Right atrium auricular region (tissue), 2 donors: ENCODE measurements at places on chromosomes 13 and 19. TPM values are rescaled to one million over a fixed set of nuclear protein-coding genes. Genes with fewer than 3 reads are reported as not detected.

GRCh38 chr13:86608701-86609100, 809.5 kb upstream of the SLITRK6 start:
- no peaks in the 10 kb centered on the region for H3K27me3 ChIP-seq
- no peak overlapping the region for H3K27ac ChIP-seq
- H3K36me3 ChIP-seq, result no peaks in the 10 kb centered on the region
- H3K4me1 ChIP-seq, result no peaks in the 10 kb centered on the region
- no peak for DNase-seq

GRCh38 chr13:26678796-26679195, 81.8 kb downstream of the GPR12 start:
- no peaks in the 10 kb centered on the region for H3K4me1 ChIP-seq
- no peak overlapping the region for H3K27ac ChIP-seq
- H3K27me3 ChIP-seq, result no peaks in the 10 kb centered on the region

GRCh38 chr13:99267927-99268326, 9.7 kb upstream of the GPR18 start:
- H3K27me3 ChIP-seq, result no peaks in the 10 kb centered on the region
- no peak overlapping the region for H3K27ac ChIP-seq
- H3K4me3 ChIP-seq, result no peak overlapping the region
- H3K4me1 ChIP-seq, result no peaks in the 10 kb centered on the region
- H3K36me3 ChIP-seq, result no peaks in the 10 kb centered on the region

DNA sequence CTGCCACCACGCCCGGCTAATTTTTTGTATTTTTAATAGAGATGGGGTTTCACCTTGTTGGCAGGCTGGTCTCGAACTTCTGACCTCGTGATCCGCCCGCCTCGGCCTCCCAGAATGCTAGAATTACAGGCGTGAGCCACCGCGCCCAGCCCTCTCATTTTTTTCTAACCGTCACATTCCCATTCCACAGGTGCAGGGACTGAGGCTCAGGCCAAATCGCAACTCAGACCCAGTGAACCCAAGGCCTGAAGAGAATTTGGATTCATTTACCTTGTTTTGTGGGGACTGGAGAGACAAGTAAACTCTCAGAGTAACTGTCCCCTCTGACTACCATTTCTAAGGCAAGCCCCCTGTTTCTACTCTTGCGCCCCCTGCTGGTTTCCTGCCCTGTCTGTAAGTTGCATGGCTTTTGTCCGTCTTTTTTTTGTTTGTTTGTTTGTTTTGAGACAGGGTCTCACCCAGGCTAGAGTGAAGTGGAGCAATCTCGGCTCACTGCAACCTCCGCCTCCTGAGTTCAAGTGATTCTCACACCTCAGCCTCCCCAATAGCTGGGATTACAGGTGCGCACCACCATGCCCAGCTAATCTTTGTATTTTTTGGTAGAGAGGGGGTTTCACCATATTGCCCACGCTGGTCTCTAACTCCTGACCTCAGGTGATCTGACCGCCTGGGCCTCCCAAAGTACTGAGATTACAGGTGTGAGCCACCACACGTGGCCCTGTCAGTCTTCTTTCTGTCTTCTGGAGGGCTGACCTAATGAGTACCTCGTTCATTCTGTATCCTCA, 2.3 kb upstream of the STRN4 start:
- peaks cover 20% of the 10 kb centered on the region for H3K36me3 ChIP-seq
- peaks cover 30% of the 10 kb centered on the region for H3K4me1 ChIP-seq
- no peaks in the 10 kb centered on the region for H3K27me3 ChIP-seq
- no peak overlapping the region for H3K4me3 ChIP-seq
- no peak for DNase-seq

DNA sequence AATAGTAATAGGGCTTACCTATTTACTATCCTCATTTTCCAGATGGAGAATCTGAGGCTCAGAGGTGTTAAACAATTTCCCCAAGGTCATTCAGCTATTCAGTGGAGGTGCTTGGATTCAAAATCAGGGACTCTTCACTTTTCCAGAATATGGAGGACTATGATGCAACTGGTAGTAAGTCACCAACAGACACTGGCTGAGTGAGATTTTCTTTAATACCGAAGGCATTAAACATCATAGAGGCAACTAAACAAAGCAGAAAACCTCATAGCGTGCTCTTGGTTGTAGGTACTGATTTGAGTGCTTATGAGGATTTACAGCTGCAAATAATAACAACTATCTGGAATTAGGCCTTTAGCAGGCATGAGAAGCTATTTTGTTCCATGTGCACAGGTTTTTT, 134.4 kb downstream of the DLEU7 start:
- peaks cover 24% of the 10 kb centered on the region for H3K4me1 ChIP-seq
- DNase-seq, result no peak
- H3K4me3 ChIP-seq, result no peak overlapping the region
- no peak overlapping the region for H3K27ac ChIP-seq
- no peaks in the 10 kb centered on the region for H3K36me3 ChIP-seq
- no peaks in the 10 kb centered on the region for H3K27me3 ChIP-seq

GRCh38 chr19:45791744-45792469, 738 bp downstream of the DMWD start:
- no peaks in the 10 kb centered on the region for H3K4me1 ChIP-seq
- peak overlapping the region; percentile 71 for H3K27ac ChIP-seq
- DNase-seq, result no peak
- peak overlapping the region; percentile 79 for H3K4me3 ChIP-seq

GRCh38 chr13:110455941-110456340, 105.6 kb downstream of the RAB20 start:
- peaks cover 81% of the 10 kb centered on the region for H3K36me3 ChIP-seq
- no peak overlapping the region for H3K4me3 ChIP-seq
- no peaks in the 10 kb centered on the region for H3K4me1 ChIP-seq
- no peak overlapping the region for H3K27ac ChIP-seq
- peak; percentile 85 for DNase-seq

GRCh38 chr19:57438925-57439324, 3.8 kb downstream of the ZNF749 start:
- H3K27me3 ChIP-seq, result no peaks in the 10 kb centered on the region
- DNase-seq, result no peak
- H3K36me3 ChIP-seq, result peaks cover 1% of the 10 kb centered on the region

- no peaks in the 10 kb centered on the region for H3K27me3 ChIP-seq
- H3K27ac ChIP-seq, result peak overlapping the region; percentile 99
- no peaks in the 10 kb centered on the region for H3K36me3 ChIP-seq
- H3K4me3 ChIP-seq, result peak overlapping the region; percentile 95
Observed at GRCh38 chr19:13153569-13154240, 3.5 kb downstream of the IER2 start.

GRCh38 chr13:26075498-26075897, 23.7 kb upstream of the SHISA2 start:
- no peak for DNase-seq
- H3K36me3 ChIP-seq, result no peaks in the 10 kb centered on the region
- H3K27me3 ChIP-seq, result no peaks in the 10 kb centered on the region

DNA sequence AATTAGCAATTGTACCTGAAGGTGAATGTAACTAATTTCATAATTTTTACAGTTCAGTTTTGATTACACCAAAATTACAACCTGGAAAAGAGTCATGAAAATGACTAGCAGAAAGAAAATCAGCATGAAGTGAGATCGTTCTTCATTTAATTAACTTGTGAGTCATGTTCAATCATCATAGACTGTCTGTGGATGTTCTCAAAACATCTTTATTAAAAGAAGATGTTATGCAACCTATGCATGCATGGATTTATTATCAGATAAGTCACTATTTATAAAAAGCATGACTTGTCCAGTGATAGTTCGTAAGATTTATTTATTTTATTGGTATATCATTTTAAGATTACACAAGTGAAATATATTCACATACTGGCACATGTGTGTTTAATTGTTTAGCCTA, 245.9 kb downstream of the ITGBL1 start:
- no peaks in the 10 kb centered on the region for H3K36me3 ChIP-seq
- H3K27me3 ChIP-seq, result no peaks in the 10 kb centered on the region
- no peak overlapping the region for H3K27ac ChIP-seq
- H3K4me3 ChIP-seq, result no peak overlapping the region
- no peaks in the 10 kb centered on the region for H3K4me1 ChIP-seq

GRCh38 chr19:42324655-42325307, 654 bp upstream of the MEGF8 start:
- H3K27me3 ChIP-seq, result peaks cover 10% of the 10 kb centered on the region
- DNase-seq, result no peak
- H3K4me1 ChIP-seq, result peaks cover 41% of the 10 kb centered on the region
- H3K27ac ChIP-seq, result no peak overlapping the region
- no peaks in the 10 kb centered on the region for H3K36me3 ChIP-seq

DNA sequence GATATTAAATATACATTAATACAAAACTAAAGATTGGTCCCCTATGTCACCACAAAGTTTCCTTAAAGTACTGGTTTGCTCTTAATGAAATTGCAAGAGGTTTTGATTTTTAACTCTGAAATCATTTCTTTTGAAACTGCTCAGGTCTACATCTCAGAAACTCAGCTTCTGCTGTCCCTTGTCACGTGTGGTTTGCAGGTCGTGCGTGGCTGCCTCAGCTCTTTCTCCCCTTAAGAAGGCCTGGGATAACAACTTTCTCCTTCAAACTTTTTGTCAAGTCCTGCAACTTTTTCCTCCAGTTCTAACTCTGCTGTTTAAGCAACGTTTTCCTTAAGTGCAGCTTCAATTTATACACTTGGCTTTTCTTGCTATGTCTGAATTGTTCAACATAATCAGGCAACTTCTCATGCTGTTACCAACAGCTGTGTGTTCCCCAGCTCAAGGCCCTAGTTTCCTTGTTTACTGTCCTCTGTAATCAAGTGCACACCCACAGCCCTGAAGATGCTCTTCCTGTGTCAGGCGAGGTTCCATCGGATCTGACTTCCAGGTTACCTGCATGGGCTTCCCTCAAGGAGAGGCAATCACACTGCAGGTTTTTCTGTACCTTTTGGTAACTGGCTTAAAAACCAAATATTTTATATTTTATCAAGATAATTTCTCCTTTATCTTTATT, 13.5 kb downstream of the C13orf46 start:
- H3K27ac ChIP-seq, result no peak overlapping the region
- no peaks in the 10 kb centered on the region for H3K27me3 ChIP-seq
- H3K4me1 ChIP-seq, result no peaks in the 10 kb centered on the region
- DNase-seq, result no peak
- no peak overlapping the region for H3K4me3 ChIP-seq

GRCh38 chr13:21117104-21117809, 55.9 kb upstream of the LATS2 start:
- no peak overlapping the region for H3K4me3 ChIP-seq
- H3K36me3 ChIP-seq, result no peaks in the 10 kb centered on the region
- H3K27me3 ChIP-seq, result no peaks in the 10 kb centered on the region
- no peak overlapping the region for H3K27ac ChIP-seq

- no peak overlapping the region for H3K27ac ChIP-seq
- H3K4me1 ChIP-seq, result no peaks in the 10 kb centered on the region
- DNase-seq, result no peak
- no peaks in the 10 kb centered on the region for H3K27me3 ChIP-seq
- H3K4me3 ChIP-seq, result no peak overlapping the region
- no peaks in the 10 kb centered on the region for H3K36me3 ChIP-seq
Observed at GRCh38 chr13:107968470-107968869, 246.9 kb downstream of the LIG4 start.

DNA sequence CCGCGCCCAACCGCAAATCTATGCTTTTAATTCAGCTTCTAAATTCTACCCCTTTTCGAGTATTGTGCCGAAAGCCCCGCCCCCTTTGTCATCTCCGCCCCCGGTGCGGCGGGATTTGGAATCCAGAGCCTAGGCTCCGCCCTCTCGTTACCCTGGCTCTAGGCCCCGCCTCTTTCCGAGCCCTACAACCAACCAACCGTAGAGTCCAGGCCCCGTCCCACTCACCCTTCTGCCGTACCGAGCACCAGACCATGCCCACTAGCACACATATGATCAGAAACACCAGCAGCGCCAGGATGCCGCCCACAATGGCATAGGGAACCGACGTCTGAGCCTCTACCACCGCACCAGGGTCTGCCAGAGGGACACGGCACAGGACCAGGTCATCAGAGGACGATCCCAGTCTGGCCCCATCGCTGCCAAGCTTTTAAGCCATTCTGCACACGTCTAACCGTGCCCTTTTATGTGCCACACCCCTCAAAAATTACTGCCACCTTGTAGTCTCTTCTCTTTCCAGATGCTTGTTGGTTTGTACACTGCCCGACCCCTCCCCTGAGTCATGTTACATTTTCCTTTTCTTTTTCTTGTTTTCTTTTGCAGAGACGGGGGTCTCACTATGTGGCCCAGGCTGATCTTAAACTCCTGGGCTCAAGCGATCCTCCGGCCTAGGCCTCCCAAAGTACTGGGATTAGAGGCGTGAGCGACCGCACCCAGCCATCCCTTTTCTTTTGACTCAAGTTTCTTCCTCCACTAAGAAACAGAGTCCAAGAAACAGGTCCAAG, 4.7 kb upstream of the ZNF428 start:
- DNase-seq, result no peak
- peaks cover 11% of the 10 kb centered on the region for H3K4me1 ChIP-seq
- no peaks in the 10 kb centered on the region for H3K36me3 ChIP-seq
- H3K27me3 ChIP-seq, result no peaks in the 10 kb centered on the region
- H3K4me3 ChIP-seq, result no peak overlapping the region

- H3K4me3 ChIP-seq, result no peak overlapping the region
- no peaks in the 10 kb centered on the region for H3K36me3 ChIP-seq
- no peaks in the 10 kb centered on the region for H3K4me1 ChIP-seq
- no peak overlapping the region for H3K27ac ChIP-seq
- DNase-seq, result no peak
Observed at GRCh38 chr13:38590796-38591507, 95.9 kb upstream of the FREM2 start.

DNA sequence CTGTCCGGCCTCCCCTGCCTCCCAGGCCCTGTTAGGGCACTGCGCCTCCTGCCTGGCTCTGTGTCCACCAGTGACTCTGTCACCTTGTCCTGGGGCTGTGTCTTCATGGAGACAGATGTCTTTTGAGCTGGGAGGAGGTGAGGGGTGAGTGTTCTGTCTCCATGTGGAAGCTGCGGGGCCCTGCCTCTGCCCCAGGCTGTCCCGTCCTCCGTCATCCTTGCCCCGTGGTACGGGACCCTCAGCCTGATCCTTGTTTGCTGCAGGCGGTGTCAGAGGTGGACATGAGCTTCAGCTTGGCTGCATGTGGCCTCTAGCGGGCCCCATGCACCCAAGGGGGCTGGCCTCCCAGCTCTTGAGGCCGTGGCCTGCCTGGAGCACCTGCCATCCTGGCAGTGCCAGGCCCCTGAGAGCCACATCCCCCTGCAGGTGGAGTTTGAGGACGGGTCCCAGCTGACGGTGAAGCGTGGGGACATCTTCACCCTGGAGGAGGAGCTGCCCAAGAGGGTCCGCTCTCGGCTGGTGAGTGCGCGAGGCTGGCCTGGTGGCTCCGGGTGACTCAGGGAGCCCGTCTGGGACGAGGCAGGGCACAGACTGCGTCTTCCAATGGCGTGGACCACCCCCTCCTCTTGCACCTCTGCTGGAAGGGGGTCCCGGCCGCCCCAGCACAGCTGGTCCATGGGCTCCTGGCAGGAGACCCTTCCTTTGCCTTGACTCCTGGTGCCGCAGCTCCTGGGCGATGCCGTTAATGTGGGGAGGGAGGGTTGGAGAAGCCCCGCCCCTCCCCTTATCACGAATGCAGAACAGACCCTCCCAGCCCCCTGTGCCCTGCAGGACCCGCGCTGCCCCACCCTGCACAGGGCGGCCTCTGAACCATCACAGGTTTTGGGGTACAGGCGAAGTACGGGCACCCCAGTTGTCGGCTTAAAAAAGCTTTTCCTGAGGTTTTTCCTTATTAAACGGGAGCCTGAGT, 181.3 kb downstream of the KDM4B start:
- H3K27me3 ChIP-seq, result no peaks in the 10 kb centered on the region
- no peaks in the 10 kb centered on the region for H3K4me1 ChIP-seq
- H3K36me3 ChIP-seq, result peaks cover 24% of the 10 kb centered on the region
- no peak overlapping the region for H3K4me3 ChIP-seq
- H3K27ac ChIP-seq, result no peak overlapping the region

The FAM124A gene
- total RNA-seq, result 8.6 TPM

The CERS4 gene
- total RNA-seq, result 20.5 TPM

The PRR22 gene
- total RNA-seq, result 0.67 TPM

The CADM4 gene
- 6.6 TPM for total RNA-seq

The IGFL3 gene
- total RNA-seq, result not detected

The MYO9B gene
- 25.4 TPM for total RNA-seq

The FFAR2 gene
- total RNA-seq, result 0.20 TPM

The UBE2L5 gene
- 1.1 TPM for total RNA-seq

The ACP7 gene
- total RNA-seq, result not detected
